ENCODE measurements at places on chromosomes 1 and 21. TPM values are rescaled to one million over a fixed set of nuclear protein-coding genes. Genes with fewer than 3 reads are reported as not detected.

The NOL9 gene
- 7.1 TPM for polyA plus RNA-seq

DNA sequence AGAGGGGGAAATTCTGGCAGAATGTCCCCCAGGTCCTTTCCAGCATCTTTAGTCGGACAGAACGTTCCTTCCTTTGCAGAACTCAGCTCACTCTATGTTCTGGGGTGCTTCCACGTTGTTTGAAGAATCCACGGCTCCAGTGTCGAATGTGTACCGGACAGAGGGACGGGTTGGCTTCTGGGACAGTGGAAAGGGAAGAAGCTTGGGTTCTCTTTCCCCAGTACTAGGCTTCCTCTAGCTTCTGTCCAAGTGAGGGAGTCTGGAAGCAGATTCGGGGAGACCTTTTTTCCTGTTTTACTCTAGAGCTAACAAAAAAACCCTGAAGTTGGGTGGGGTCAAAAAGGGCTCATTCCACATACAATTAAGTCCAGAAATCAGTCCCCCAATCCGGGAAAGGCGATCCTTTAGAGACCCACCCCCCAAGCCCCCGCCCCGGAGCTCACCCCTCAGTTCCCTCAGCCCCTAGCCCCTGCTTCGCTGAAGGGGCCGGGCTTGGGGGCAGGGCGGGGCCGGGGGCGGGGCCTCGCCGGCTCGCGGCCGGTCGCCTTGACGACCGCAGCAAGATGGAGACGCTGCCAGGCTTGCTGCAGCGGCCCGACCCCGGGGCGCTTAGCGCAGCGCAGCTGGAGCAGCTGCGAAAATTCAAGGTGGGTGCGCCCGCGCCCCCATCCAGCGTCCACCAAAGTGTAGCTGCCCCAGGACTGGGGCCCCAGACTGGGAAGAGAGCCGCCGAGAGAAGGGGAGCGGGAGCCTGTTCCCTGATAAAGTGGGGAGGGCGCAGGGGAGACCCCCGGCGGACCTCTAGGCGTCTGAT, at the start of gene RIIAD1:
Gene RIIAD1 (plus strand): TSS at position 549 of the 814 bp plus-strand sequence. CDS start 15 bp downstream, at position 564.
- no peaks in the 10 kb centered on the region for H3K36me3 ChIP-seq
- H3K27ac ChIP-seq = peak within 1 kb of the TSS; percentile 44
- peaks cover 36% of the 10 kb centered on the region for H3K4me1 ChIP-seq
- H3K27me3 ChIP-seq = peaks cover 21% of the 10 kb centered on the region

DNA sequence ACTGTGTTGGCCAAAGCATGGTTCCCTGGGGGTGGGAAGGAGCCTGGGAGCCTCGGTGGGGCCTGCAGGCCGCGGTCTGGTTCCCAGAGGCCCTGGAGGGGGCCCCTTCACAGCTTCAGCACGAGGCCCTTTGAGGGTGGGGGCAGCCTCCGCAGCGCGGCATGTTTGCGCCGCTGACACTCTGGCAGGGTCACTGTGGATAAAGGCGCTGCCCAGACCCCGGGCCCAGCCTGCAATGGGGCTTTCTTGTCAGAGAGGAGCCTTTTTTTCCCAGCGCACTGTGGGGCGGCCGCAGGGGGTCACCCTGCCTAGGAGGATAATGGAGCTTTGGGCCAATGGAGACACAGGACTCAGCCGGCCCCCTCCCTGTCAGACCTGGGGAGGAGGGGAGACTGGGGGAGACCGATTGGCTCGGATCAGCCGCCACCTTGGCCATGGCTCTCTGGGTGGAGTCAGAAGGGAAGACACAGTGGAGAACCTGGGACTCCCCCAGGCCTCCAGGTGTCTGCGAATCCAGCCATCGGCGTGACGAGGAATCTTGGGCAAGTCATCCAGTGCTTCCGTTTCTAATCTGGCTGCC, 26.0 kb downstream of the EPHB2 start:
- peaks cover 19% of the 10 kb centered on the region for H3K4me1 ChIP-seq
- H3K4me3 ChIP-seq = no peak overlapping the region
- H3K36me3 ChIP-seq = peaks cover 7% of the 10 kb centered on the region

GRCh38 chr1:209109001-209109785, 474.3 kb upstream of the CAMK1G start:
- H3K4me1 ChIP-seq = peaks cover 14% of the 10 kb centered on the region
- no peak overlapping the region for H3K4me3 ChIP-seq
- no peaks in the 10 kb centered on the region for H3K27me3 ChIP-seq

The MNDA gene
- polyA plus RNA-seq = not detected

DNA sequence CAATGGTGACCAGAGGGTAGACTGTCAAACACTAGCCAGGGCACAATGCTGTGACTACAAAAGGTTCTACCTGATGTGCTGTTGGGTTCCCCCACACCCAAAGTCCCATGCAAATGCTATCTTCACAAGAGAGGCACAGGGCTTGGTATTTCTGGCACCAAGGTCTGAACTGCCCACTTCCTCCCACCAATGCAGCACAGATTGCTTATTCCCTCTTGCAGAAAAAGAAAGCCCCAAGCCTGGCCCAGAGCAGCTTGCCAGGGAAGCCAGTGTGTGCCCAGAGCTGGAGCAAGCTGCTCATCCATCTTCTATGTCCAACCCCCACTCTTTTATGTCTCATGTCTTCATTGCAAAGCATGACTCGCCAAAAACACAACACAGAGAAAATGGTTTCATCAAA, 149.4 kb upstream of the CAMK1G start:
- H3K4me1 ChIP-seq = peaks cover 15% of the 10 kb centered on the region
- H3K36me3 ChIP-seq = no peaks in the 10 kb centered on the region
- no peak overlapping the region for H3K4me3 ChIP-seq
- no peak overlapping the region for H3K27ac ChIP-seq

The TRPM2 gene
- polyA plus RNA-seq = not detected

The MSH4 gene
- not detected for polyA plus RNA-seq

DNA sequence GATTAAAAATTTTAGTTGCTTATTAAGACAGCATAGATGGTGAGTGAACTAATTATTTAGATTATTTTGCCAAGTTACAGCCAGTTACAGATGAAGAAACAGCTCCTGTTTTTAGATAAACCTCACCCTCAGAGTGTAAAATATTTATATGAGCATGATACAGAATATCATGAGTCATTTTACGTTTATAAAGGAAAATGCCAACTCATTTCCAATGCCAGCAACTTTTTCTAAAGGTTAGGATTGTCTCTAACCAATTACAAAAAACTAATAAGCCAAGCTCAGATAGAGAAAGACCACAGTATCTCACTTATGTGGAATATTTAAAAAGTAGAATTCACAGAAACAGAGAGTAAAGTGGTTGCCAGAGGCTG, 590.1 kb downstream of the LTN1 start:
- DNase-seq = no peak
- no peaks in the 10 kb centered on the region for H3K36me3 ChIP-seq
- H3K4me3 ChIP-seq = no peak overlapping the region
- no peaks in the 10 kb centered on the region for H3K27me3 ChIP-seq
- no peak overlapping the region for H3K27ac ChIP-seq

The LY9 gene
- not detected for polyA plus RNA-seq

- H3K4me1 ChIP-seq = no peaks in the 10 kb centered on the region
- DNase-seq = no peak
- no peak overlapping the region for H3K27ac ChIP-seq
- H3K36me3 ChIP-seq = no peaks in the 10 kb centered on the region
- no peaks in the 10 kb centered on the region for H3K27me3 ChIP-seq
- H3K4me3 ChIP-seq = no peak overlapping the region
Measured at GRCh38 chr1:54853793-54854370, 33.1 kb downstream of the DHCR24 start.

DNA sequence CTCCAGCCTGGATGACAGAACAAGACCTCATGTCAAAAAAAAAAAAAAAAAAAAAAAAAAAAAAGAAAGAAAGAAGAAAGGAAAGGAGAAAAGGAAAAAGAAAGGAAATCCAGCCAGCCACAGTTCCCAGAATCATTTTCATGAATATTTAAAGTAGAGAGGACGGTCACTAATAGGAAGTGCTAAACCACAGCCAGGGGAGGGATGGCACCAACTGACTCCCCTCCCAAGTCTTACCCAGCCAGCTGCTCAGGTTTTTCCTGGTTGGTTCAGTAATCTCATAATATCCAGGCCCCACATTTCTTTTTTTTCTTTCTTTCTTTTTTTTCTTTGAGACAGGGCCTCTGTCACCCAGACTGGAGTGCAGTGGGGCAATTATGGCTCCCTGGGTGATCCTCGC, 63.9 kb upstream of the AK4 start:
- H3K27me3 ChIP-seq = no peaks in the 10 kb centered on the region
- no peak overlapping the region for H3K4me3 ChIP-seq
- no peaks in the 10 kb centered on the region for H3K4me1 ChIP-seq
- H3K36me3 ChIP-seq = no peaks in the 10 kb centered on the region
- no peak for DNase-seq
- H3K27ac ChIP-seq = no peak overlapping the region

- no peaks in the 10 kb centered on the region for H3K27me3 ChIP-seq
- peak overlapping the region; percentile 95 for H3K27ac ChIP-seq
- no peak overlapping the region for H3K4me3 ChIP-seq
Measured at GRCh38 chr1:243264717-243265116, 8.9 kb downstream of the SDCCAG8 start.

DNA sequence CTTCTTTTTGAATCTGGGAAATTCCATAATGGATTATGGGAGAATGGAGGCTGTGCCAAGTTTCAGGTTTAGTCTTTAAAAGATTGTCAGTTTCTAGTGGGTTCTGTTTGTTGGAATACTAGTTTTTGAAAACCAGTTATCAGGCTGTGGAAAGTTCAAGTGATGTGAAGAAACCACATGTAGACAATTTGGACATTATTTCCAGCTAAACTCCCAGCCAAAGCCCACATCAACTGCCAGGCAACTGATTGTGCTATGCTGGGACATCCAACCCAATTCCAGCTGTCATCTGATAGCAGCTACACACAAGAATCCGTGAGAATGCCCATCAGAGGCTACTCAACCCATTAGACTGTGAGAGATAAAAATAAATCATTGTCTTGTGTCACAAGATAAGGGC, 546.1 kb upstream of the ADAMTS5 start:
- H3K4me3 ChIP-seq = no peak overlapping the region
- peak; percentile 3 for DNase-seq
- H3K4me1 ChIP-seq = peaks cover 12% of the 10 kb centered on the region
- no peaks in the 10 kb centered on the region for H3K36me3 ChIP-seq

The LIN28A gene
- not detected for polyA plus RNA-seq

The S100B gene
- polyA plus RNA-seq = 0.24 TPM

GRCh38 chr1:63829349-63830327, 55.8 kb downstream of the ROR1 start:
- no peak overlapping the region for H3K4me3 ChIP-seq
- H3K27ac ChIP-seq = no peak overlapping the region
- DNase-seq = no peak
- H3K4me1 ChIP-seq = peaks cover 16% of the 10 kb centered on the region

The ROR1 gene
- polyA plus RNA-seq = 5.5 TPM

GRCh38 chr21:45146306-45146705, 71.9 kb downstream of the ADARB1 start:
- H3K36me3 ChIP-seq = no peaks in the 10 kb centered on the region
- no peaks in the 10 kb centered on the region for H3K27me3 ChIP-seq
- H3K27ac ChIP-seq = peak overlapping the region; percentile 66
- DNase-seq = no peak

- H3K27me3 ChIP-seq = no peaks in the 10 kb centered on the region
- H3K4me3 ChIP-seq = no peak overlapping the region
- no peaks in the 10 kb centered on the region for H3K4me1 ChIP-seq
- no peak for DNase-seq
- H3K27ac ChIP-seq = no peak overlapping the region
Measured at GRCh38 chr1:221794079-221794670, 52.3 kb upstream of the DUSP10 start.

DNA sequence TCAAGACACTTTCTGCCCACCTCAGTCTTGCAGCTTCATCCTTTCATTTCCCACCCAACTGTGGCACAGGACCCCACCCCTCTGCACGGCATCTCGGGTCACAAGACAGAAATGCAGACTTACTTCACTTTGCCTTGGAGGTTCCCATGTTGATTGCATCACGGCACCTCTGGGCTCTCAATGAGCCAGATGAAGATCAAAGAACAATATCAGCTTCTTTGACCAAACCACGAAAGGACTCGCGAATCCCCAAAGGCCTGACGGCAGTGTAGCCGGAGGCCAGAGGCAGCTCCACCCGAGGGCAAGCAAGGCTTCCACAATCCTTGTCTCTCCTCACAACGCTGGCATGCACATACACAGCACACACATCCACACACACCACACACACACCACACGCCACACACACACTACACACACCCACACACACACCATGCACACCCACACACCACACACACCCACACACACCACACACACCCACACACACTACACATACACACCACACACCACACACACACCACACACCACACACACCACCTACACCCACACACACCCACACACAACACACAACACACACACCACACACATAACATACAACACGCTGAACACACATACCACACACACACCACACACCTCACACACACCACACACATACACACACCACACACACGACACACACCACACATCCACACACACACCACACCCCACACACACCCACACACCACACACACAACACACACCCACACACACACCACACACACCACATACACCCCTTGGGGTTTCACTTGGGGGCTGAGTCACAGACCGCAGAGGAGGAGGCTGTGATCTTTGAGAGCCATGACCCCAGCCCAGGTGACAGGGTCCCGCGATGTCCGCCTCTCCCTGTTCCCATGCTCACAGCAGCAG, 35.8 kb downstream of the UBASH3A start:
- no peak for DNase-seq
- no peaks in the 10 kb centered on the region for H3K36me3 ChIP-seq
- no peaks in the 10 kb centered on the region for H3K27me3 ChIP-seq
- H3K4me3 ChIP-seq = no peak overlapping the region
- H3K27ac ChIP-seq = no peak overlapping the region

GRCh38 chr1:99614728-99615127, 31.2 kb upstream of the PALMD start:
- H3K4me1 ChIP-seq = no peaks in the 10 kb centered on the region
- no peaks in the 10 kb centered on the region for H3K36me3 ChIP-seq
- peak overlapping the region; percentile 71 for H3K27ac ChIP-seq
- no peak for DNase-seq
- no peaks in the 10 kb centered on the region for H3K27me3 ChIP-seq

The RAP1GAP gene
- polyA plus RNA-seq = 0.99 TPM

- H3K27me3 ChIP-seq = no peaks in the 10 kb centered on the region
- H3K4me1 ChIP-seq = no peaks in the 10 kb centered on the region
- H3K36me3 ChIP-seq = no peaks in the 10 kb centered on the region
- H3K4me3 ChIP-seq = no peak within 1 kb of the TSS
- no peak within 1 kb of the TSS for H3K27ac ChIP-seq
- DNase-seq = no peak
Measured at GRCh38 chr1:56965916-56966697, at the start of gene C8B. Gene C8B, minus strand, starts transcription at chr1:56966015. Its CDS starts 67 bp downstream, at chr1:56965948.

GRCh38 chr1:243727503-243728203, 122.4 kb downstream of the AKT3 start:
- peaks cover 3% of the 10 kb centered on the region for H3K4me1 ChIP-seq
- H3K27me3 ChIP-seq = no peaks in the 10 kb centered on the region
- peaks cover 2% of the 10 kb centered on the region for H3K36me3 ChIP-seq
- no peak overlapping the region for H3K27ac ChIP-seq
